Prostate gland (tissue), 2 donors: ENCODE measurements at places on chromosomes 1 and 21. TPM values are rescaled to one million over a fixed set of nuclear protein-coding genes. Genes with fewer than 3 reads are reported as not detected.
A peak's percentile ranks its signal among the peaks of the same experiment; 100 is the strongest.

GRCh38 chr1:223143537-223144248 is 645 bp upstream of the TLR5 start:
- no peak for DNase-seq

- DNase-seq: no peak
These were observed 6.2 kb downstream of the SH3BGRL3 start for GRCh38 chr1:26286064-26286416.

DNA sequence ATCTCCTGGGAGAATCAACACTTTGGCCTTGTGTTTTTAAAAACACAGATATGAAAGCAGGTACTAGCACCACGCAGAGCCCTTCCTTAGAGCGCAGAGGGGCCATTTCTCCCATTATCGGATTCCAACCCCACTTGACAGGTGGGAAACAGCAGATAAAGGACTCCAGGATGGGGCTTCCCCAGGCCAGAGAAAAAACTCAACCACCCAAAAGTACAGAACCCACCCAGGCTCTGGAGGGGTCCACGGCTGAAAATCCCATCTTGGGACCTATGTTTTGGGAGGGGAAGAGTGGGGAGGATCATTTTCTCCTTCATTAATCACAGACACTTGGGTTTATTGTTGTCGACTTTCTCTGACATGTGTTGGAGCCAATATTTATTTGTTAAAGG is 27.1 kb upstream of the COL18A1 start:
- no peak for DNase-seq

- no peak for DNase-seq
These were observed 23.1 kb upstream of the ECE1 start for GRCh38 chr1:21313203-21313885.

- DNase-seq: no peak
These were observed 18.9 kb upstream of the COL6A2 start for GRCh38 chr21:46078978-46079351.

GRCh38 chr21:32599091-32599490 is 13.1 kb downstream of the CFAP298 start:
- DNase-seq: no peak

- no peak for DNase-seq
These were observed 26.5 kb downstream of the ZBTB8B start for GRCh38 chr1:32491386-32491785.

- DNase-seq: no peak
These were observed 62.0 kb downstream of the NVL start for GRCh38 chr1:224267925-224268324.

DNA sequence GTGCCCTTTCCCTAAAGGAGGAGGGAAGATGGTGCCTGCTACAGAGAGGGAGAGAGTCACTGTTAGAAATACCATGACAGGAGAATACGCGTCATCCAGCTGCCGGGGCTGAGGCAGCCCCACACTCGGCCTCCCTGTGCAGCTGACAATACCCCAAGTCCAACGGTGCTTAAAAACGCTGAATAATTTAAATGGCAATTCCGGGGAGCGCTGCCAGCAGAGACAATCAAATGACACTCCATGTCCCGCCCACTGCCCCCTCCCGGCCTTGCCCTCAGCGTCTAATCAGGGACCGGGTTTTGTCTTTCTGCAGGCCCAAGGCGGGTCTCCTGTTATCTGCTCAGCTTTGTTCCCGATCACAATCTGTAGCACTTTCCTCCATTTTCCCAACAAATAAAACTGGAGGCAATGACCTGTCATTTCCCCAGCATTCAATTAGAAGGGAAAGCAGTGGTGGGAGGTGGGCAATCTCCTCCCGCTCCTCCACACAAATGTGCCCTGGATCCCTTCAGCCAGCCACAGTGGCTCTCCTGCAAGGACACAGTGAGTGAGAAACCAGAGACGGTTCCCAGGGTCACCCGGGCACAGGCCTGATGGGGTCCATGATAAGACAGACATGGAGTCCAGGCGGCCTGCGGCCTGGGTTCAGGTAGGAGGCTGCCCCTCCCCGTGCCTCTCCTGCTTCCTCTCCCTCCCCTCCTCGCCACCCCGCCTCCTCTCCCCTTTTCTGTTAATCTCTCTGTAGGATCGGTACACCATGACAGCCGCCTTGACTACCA is 42.7 kb upstream of the AJAP1 start:
- DNase-seq: no peak

DNA sequence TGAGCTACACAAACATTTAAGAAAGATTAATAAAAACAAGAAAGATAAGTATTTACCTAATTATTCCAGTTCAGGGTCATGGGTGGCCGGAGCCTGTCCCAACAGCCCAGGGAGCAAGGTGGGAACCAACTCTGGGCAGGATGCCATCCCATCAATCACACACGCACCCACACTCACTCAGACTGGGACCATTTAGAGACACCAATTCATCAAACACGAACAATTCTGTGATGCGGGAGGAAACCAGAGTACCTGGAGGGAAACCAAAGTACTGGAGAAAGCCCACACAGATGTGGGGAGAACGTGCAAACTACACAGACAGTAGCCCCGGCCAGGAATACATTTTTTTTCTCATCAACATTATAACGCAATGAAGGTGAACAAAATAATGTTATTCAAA is 16.2 kb downstream of the WASF2 start:
- DNase-seq: no peak

DNA sequence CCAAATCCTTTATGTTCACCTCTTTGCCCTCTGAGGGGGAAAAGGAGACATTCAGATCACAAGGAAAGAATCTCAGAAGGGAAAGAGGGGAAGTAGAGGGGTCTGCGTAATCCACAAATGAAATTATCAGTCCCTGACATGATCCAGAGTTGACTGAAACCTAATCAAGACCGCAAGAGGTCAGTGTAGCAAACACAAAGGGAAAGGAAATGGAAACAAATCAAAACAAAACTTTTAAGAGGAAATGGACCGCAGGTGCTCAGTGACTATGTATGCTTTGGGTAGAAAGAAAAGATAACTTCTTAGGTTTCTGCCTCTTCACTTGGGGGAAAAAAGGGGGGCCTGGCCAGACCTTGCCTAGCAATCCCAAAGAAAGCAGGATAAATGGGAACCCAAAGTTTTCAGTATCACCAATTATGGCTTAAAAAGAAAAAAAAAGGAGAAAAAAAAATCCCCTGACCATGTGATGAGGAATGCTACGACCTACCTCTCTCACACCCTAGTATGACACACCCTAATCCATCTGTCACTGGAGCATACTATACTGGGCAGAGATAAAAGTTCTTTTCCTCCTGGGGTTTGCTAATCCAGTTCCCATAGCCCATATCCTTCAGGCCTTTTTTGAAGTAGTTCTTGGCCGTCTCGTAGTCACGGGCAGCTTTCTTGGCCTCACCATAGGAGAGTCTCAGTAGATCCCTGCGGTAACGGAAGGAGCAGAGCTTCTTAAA is 16.9 kb downstream of the CHRNB2 start:
- no peak for DNase-seq

GRCh38 chr1:8690253-8690525 is 127.3 kb downstream of the RERE start:
- no peak for DNase-seq

DNA sequence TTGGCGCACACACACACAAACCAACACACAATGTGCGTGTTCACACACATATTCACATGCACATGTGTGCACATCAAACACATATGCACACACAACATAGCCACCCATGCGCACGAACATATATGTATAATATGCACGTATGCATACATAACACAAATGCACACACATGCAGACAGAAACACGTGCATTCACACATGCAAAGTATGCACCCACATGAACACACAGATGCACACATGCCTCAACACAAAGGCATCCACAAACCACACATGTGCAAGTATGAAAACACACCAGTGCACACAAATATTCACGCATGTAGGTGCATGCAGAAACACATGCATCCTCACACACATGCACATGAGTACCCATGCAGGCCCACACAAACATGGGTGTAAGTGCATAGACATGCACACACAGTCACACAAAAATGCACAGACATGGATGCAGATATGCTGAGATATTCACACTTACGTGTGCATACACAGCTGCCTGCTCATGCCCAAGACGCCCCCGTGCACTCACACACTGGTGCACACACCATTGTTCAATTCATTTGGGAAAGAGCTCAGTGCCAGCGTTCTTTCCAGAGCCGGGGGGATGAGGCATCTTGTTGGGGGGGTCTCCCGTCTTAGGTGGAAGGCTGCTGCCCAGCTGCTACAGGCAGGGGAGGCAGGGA is 52.7 kb upstream of the ARHGEF16 start:
- no peak for DNase-seq

DNA sequence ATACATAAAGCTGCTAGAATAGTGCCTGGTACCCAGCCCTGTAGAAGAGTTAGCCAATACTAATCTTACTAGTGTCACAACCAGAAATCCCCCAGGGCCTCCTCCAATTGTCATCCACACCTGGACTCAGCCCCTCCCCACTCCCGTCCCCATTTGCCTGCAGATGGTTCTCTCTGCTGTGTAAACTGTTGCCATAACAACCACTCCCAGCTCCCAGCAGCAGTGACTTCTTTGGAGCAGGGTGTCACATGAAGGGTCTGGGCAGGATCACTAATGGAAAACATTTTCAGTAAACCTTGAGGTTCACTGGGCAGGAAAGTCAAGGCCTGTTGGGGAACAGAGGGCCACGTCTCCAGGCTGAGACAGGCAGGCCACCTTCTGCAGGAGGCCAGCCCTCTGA is 126.0 kb upstream of the IPO9 start:
- no peak for DNase-seq

- DNase-seq: no peak
These were observed 5.9 kb downstream of the NRIP1 start for GRCh38 chr21:15058854-15059263.

- DNase-seq: no peak
These were observed 2.1 kb downstream of the MXRA8 start for GRCh38 chr1:1356166-1356795.

GRCh38 chr1:180027949-180028445 is 73.4 kb downstream of the CEP350 start:
- DNase-seq: no peak

DNA sequence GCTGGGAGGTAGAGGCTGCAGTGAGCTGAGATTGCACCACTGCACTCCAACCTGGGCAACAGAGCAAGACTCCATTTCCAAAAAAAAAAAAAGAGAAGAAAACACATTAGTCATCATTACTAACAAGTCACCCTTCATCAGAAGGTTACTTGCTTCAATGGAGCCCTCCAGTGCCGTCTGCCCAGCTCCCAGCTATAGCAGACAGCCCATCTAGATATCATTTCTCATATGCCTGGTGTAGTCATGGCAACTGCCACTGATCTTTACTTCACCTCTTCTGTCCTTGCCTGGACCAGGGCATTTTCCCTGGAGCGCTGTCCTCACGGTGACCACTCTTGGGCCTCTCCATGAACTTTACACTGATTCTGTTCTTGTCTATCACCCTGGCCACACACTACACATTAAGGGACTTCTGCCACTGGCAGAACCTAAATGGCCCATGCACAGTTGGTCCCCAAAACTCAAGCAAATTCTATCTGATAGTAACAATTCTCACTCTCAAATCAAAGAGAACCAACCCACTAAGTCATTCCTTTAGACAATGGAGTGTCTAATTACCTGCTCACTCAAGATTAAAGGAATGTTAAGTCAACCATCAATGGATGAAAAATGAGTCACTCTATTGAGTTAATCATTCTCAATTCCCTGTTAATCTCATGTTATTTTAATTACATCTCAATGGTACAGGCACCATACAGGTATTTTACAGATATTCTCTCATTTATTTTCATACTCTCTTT is 12.9 kb downstream of the GPA33 start:
- DNase-seq: no peak

DNA sequence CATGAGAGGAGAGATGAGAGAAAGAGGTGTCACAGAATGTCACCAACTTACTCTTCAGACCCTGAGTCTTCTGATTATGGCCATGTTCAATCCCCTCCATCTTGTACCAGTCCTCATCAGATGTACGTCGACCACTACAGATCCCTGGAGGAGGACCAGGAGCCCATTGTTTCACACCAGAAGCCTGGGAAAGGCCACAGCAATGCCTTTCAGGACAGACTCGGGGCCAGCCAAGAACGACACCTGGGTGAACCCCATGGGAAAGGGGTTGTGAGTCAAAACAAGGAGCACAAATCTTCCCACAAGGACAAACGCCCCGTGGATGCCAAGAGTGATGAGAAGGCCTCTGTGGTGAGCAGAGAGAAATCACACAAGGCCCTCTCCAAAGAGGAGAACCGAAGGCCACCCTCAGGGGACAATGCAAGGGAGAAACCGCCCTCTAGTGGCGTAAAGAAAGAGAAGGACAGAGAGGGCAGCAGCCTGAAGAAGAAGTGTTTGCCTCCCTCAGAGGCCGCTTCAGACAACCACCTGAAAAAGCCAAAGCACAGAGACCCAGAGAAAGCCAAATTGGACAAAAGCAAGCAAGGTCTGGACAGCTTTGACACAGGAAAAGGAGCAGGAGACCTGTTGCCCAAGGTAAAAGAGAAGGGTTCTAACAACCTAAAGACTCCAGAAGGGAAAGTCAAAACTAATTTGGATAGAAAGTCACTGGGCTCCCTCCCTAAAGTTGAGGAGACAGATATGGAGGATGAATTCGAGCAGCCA is 8.0 kb downstream of the ELOA start:
- peak; percentile 35 for DNase-seq

- DNase-seq: no peak
These were observed 1.4 kb downstream of the SLFNL1 start for GRCh38 chr1:41020109-41020576.

DNA sequence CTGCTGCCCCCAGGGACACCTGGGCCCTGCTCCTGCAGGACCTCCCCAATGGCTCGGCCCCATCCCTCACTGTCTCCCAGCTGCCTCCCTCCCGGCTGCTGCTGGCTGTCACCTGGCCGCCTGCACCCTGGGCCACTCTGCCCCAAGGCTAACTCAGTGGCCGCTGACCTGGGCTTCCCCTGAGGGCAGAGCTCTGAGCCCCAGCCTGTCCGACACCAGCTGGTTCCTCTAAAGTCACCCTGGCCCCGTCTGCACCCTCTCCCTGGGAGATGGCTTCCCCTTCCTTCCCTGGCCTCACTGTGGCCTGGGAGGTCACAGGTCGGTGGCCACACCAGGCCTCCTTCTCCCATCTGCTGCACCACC is 15.0 kb downstream of the ITGB2 start:
- DNase-seq: no peak

GRCh38 chr1:117589544-117589943 is 16.3 kb upstream of the TENT5C start:
- DNase-seq: no peak

DNA sequence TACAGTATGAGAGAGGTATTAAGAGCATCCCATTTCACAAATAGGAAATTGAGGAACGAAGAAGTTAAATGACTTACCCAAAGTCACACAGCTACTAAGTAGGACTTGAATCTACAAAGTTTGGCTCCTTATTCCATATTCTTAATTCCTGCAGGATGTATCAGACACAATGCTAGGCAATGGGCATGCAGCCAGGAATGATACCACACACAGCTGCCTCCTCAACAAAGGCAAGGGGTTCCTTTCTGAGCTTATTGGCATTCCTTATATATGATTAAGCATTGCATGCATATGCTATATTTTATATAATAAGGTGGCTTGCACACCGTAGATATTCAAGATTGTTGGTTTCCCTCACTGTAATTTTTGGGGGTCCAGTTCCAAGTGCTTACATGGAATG is 34.2 kb upstream of the JUN start:
- no peak for DNase-seq

The PGLYRP3 gene
- total RNA-seq: not detected

The SYCP1 gene
- total RNA-seq: 9.3 TPM

The GCSAML gene
- 1.5 TPM for total RNA-seq

The ARV1 gene
- total RNA-seq: 29.6 TPM

The PTPN7 gene
- 61.8 TPM for total RNA-seq

The ANKRD35 gene
- total RNA-seq: 6.6 TPM

The KRTAP21-2 gene
- total RNA-seq: not detected

The ERICH3 gene
- 3.3 TPM for total RNA-seq
